ENCODE measurements at places on chromosomes 7 and 10.

DNA sequence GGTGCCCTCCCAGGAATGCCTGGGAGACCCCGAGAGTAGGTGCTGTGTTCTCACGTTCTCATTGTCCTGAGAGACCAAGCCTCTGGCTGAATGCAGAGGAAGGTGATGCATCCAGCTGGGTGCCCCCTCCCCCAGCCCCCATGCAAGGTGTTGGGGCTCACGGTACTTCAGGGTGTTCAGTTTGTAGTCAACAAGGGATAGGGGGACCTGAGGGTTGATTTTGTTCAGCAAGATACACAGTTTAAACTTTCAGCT is 60.4 kb upstream of the DUSP5 start:
- DNase-seq: no peak

GRCh38 chr10:71807557-71808510 is 34.5 kb upstream of the VSIR start:
- DNase-seq: no peak

- DNase-seq: no peak
Measured at GRCh38 chr10:87761892-87762291, 56.1 kb downstream of the ATAD1 start.

DNA sequence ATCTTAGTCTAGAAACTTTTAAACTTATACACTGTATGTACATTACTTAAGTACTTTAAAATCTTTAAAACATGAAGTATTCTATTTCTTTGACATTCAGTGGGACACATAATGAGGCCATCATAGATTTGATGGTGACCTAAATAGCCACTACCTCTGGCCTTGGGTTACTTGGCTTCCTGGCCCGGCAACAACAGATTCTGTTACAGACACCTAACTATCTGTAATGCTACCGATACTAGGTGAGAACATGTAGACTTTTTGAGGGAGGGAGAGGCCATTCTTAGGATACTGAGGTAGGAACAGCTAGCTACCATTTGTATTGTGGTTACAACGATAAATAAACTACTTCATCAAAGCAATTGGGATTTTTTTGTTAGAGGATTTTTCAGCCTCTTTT is 154.7 kb upstream of the KAT6B start:
- DNase-seq: no peak

DNA sequence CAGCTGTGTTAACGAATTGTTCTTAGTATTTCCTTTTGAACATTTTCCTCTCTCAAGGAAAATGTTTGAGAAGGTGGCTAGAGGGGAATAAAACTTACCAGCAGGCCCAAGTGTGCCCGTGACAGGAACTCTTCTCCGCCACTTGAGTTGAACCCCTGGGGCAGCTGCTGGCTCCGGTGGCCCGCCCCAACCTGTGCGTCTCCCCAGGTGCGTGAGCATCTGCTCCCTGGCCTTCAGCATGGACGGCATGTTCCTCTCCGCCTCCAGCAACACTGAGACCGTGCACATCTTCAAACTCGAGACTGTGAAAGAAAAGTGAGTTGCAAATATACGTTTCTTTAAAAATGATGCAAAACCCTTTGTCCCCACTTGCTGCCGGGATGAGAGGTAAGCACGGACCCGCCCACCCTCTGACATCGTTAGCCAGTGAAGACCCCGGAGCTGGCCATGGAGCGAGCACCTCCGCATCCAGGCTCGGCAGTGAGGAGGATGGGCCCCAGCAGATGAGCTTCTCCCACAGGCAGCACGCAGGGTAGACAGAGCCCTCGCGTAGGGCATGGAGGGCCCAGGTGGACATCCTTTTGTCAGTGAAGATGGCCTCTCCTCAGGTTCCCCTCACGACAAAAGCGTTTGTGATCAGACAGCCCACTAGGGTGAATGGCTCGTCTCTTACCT is 35.7 kb downstream of the WIPI2 start:
- DNase-seq: no peak

Measured in GDM1 (cell line).